ENCODE measurements at places on chromosomes 1 and 21.

DNA sequence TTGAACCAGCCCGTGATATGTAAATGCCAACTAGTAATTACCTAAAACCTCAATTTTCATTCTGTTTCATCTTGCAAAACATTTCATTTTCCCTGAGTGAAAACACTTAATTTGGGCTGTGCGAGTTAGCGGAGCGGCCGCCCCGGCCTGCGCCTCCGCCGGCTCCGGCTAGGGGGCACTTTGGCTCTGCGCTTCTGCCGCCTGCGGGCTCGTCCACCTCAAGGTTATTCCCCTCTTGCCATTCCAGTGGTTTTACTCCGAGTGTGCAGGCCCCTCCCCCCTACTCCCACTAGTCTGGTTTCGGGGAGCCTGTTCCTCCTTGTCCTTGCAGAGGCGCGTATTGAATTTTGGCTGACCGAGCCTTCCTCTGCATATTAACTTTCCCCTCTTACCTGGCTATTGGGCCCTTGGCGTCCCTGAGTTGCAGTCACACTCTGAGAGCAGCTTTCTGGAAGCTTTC is 55.6 kb downstream of the PEX14 start:
- peak; percentile 56 for DNase-seq

GRCh38 chr1:97551113-97551512 is 369.7 kb downstream of the DPYD start:
- no peak for DNase-seq

- DNase-seq: no peak
These were observed 59.1 kb upstream of the TTC34 start for GRCh38 chr1:2860476-2861142.

DNA sequence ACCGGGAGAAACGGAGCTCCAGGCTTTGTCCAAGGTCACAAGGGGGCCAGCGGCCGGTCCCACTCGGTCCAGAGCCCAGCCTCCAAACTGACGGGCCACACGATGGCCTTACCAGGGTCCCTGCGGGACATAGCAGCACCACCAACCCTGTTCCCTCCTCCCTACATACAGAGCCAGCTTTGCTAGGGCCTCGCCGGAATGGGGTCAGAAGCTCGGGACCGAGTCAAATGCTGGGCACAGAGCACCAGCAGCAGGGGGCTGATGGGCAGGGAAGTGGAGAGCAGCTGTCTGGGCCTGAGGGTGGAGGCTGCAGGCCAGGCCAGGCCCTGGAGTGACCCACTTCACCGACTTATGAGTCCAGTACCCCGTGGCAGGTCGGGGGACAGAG is 14.9 kb upstream of the TTC39A start:
- no peak for DNase-seq
